ENCODE measurements at places on chromosomes 4 and X. TPM values are rescaled to one million over a fixed set of nuclear protein-coding genes. Genes with fewer than 3 reads are reported as not detected.

GRCh38 chr4:120775431-120775830, 147.1 kb downstream of the PRDM5 start:
- no peak for DNase-seq

- no peak for DNase-seq
Observed at GRCh38 chrX:118904218-118904617, 70.2 kb upstream of the LONRF3 start.

DNA sequence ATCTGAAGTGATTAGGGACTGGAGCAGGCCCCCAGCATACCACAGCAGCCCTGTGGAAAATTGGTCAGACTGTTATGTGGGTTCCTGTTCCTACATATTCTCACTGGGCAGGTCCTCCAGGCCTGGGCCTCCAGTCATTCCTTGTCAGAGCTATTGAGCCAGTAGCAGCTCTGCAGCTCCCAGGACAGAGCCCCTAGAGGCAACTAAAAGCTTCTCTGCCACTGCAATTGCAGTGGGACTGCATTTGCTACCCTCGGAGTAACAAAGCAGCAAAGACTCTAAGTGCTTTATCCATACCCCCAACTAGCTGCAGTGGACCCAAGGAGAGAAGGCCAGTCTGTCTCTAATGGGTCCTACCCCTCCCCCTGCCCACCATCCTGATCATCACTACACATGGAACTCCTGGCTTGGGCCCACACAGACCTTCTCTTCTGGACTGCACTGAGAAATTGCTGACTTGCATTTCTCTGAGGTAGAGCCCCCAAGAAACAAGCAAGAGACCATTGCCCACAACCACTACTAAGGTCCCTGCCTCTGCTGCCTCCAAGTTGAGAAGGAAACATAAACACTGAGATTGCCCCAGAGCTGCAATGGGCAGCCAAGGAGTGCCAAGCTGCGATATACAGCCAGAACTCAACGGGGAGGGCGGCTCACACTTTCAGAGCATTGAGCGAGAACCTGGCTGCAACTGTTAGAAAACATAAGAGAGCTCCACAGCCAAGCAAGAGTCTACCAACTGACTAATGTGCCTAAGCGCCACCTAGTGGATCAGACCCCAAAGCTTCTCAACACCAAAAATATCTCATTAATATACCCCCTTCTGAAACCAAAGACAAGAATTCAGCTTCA, 738.7 kb upstream of the NDST4 start:
- DNase-seq = peak; percentile 57

Gene UGT2B17
- 0.19 TPM for total RNA-seq

Gene IL13RA2
- not detected for total RNA-seq

GRCh38 chr4:48960988-48961635, 25.0 kb upstream of the CWH43 start:
- no peak for DNase-seq

GRCh38 chr4:146071390-146071789, 104.1 kb upstream of the LSM6 start:
- DNase-seq = no peak

DNA sequence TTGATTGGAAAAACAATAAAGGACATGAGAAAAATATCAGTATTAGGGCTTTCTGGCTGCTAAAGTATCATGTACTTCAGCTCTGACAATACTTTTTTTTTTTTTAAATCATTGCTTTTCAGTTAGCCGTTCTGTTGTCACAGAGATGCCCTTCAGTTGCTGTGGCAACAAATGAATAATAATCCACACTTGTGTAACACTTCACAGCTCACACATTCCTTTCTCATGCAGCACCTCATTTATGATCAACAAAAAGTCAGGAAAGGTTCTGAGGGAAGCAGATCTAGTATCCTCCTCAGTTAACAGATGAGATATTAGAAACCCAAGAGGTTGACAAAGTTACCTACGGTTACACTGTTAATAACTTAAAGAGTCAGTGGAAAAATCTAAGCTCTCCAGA, 444.2 kb upstream of the SLIT2 start:
- DNase-seq = no peak

Gene CYLC1
- total RNA-seq = not detected

Gene EGF
- total RNA-seq = 0.37 TPM

- no peak for DNase-seq
Observed at GRCh38 chr4:128177498-128177897, 110.1 kb downstream of the PGRMC2 start.

Gene MTMR1
- 25.4 TPM for total RNA-seq

Gene TIMP1
- 3.9 TPM for total RNA-seq

- DNase-seq = no peak
Observed at GRCh38 chrX:35728481-35728880, 69.7 kb upstream of the MAGEB16 start.

DNA sequence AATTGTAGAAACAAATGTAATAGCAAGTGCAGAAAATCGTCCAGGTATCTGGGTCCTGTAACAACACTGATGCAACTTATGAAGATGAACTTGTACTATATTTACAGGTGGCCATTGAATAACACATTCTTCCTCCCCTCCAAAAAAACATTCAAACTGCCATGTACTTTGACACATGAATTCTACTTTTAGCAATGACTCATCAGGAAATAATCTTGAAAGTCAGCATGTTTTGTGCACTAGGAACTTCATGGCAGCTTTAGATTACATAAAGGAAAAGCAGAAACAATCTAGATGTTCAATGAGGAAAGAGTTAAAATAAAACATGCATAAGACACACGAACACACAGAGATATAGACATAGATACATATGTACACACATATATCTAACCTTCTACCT, 2.5 kb downstream of the PABPC1L2A start:
- no peak for DNase-seq

- DNase-seq = no peak
Observed at GRCh38 chr4:13528821-13529127, 15.5 kb downstream of the NKX3-2 start.

GRCh38 chr4:167084321-167084720, 150.0 kb downstream of the SPOCK3 start:
- no peak for DNase-seq

GRCh38 chr4:7144374-7145290, 47.7 kb upstream of the SORCS2 start:
- no peak for DNase-seq

GRCh38 chrX:107825698-107826237, at the start of gene MID2:
TSS of gene MID2 (plus strand) at chrX:107825866. CDS start at chrX:107826427, 561 bp downstream.
- DNase-seq = peak; percentile 43

- peak; percentile 68 for DNase-seq
Observed at GRCh38 chr4:1345903-1346780, 866 bp upstream of the UVSSA start.

- DNase-seq = no peak
Observed at GRCh38 chr4:18052158-18052557, 30.6 kb upstream of the LCORL start.

Gene NMU
- not detected for total RNA-seq

GRCh38 chr4:133581996-133582619, 433.0 kb downstream of the PCDH10 start:
- DNase-seq = no peak

Gene ATP2B3
- not detected for total RNA-seq

- DNase-seq = no peak
Observed at GRCh38 chrX:63869506-63869905, 84.5 kb upstream of the ARHGEF9 start.

Gene RAB41
- not detected for total RNA-seq

All from Caco-2 (cell line).